ENCODE measurements at places on chromosomes 6 and 20. TPM values are rescaled to one million over a fixed set of nuclear protein-coding genes. Genes with fewer than 3 reads are reported as not detected.

DNA sequence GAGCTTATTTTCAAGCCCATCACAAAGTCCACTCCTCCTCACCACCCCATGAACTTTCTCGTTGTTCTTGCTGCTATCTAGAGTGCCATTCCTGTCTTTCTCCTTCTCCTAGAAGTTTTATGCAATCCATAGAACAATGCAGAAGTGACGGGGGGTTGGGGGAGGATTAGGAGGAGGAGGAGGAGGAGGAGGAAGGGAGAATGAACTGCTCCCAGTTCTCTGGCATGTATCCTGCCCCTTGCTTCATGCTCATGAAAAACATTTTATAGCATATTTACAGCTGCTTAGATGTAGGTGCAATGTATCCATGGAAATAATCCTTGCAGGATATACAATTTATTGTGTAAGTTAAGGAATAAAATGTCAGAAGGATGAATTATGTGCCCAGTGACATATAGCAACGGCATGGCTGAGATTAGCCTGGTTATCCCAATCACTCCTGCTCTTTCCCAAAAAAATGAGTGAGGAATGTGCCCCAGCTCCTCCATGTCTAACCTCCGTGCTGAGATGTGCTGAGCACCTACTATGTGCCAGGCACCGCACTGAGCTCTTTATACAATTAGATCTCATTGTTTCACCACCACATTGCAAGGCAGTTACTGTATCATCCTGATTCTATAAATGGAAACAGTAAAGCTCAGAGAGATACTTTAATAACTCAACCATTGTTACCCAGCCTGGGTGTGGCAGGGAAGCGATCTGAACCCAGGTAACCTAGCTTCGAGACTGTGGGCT, 41.6 kb upstream of the TFAP2C start:
- no peak overlapping the region for H3K27ac ChIP-seq
- no peaks in the 10 kb centered on the region for H3K4me1 ChIP-seq
- DNase-seq, result no peak
- no peaks in the 10 kb centered on the region for H3K36me3 ChIP-seq
- H3K4me3 ChIP-seq, result no peak overlapping the region

DNA sequence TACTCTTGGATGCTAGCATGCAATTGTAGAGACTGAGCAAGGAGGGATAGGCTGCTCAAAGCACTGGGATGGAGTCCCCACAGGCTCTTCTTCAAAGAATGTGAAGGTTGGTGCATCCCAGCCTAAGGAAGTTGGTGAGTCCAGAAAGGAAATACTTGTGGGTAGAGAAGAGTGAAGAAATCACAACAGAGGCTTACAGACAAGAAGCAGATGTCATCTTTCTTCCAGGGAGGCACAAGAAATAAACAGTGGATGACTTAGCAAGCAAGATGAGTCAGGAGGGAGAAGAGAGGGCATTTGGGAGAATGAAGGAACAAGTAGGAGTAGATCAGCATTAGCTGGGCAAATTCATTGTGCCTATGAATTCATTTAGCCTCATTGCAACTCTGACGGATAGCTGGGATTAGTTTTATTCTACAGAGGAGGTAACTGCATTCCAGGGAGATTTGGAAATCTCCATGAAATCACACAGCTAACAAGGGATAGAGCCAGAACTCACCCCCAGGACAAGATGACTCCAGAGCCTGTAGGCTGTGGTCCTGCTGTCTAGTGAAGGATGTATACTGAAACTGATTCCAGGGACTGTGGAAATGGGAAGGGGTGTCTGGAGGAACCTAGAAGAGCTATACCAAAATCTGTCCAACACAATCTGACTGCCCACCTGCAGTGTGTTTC, 125.8 kb upstream of the SPTLC3 start:
- H3K27ac ChIP-seq, result no peak overlapping the region
- no peak for DNase-seq
- H3K36me3 ChIP-seq, result no peaks in the 10 kb centered on the region
- no peaks in the 10 kb centered on the region for H3K4me1 ChIP-seq
- H3K27me3 ChIP-seq, result no peaks in the 10 kb centered on the region

HUS1B gene
- 1.0 TPM for total RNA-seq

TRAPPC3L gene
- 0.64 TPM for total RNA-seq

SMOC2 gene
- total RNA-seq, result 33.1 TPM

DNA sequence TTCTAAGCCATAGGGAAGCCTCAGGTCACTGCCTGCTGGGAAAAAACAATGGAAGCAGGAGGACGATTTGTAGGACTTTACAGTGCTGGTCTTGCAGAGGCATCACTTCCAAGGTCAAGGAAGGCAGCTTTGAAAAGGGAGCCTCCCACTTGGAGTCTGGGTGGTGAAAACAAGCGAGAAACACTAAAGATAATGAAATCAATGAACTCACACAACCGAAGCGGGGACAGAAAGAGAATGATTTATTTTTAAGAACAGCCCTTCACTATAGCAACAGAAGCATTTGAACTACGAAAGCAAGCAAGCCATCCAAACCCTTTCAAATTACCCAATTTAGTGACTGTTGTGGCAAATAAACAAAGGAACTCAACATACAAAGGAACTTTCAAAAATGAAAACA, 227.5 kb downstream of the THBS2 start:
- H3K4me1 ChIP-seq, result no peaks in the 10 kb centered on the region
- DNase-seq, result no peak
- no peak overlapping the region for H3K4me3 ChIP-seq
- H3K27me3 ChIP-seq, result no peaks in the 10 kb centered on the region

DNA sequence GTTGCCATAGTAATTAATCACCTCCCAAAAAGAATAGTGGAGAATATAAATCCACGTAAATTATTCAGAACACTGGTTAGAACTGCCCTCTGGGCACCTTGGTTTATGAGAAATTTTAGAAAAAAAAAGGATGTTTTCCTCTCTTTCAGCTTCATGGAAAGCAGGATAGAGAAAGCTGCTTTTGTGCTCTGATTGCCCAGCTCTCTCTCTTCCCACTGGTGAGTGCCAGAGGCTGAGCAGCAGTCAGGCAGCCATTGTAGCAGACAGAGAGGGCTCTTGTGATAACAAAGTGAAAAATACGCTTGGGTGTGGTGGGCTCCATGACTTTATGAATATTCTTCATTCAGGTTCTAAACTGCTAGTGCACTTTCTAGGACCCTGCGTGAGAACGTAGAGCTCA, 26.4 kb downstream of the SLC35F1 start:
- H3K4me3 ChIP-seq, result no peak overlapping the region
- H3K27ac ChIP-seq, result no peak overlapping the region
- no peaks in the 10 kb centered on the region for H3K36me3 ChIP-seq

TNFRSF21 gene
- total RNA-seq, result 28.9 TPM

GRCh38 chr20:42775037-42775436, 414.7 kb downstream of the PTPRT start:
- H3K36me3 ChIP-seq, result no peaks in the 10 kb centered on the region
- H3K27me3 ChIP-seq, result no peaks in the 10 kb centered on the region
- no peaks in the 10 kb centered on the region for H3K4me1 ChIP-seq
- no peak for DNase-seq

- H3K4me1 ChIP-seq, result peaks cover 62% of the 10 kb centered on the region
- H3K27me3 ChIP-seq, result no peaks in the 10 kb centered on the region
- peak overlapping the region; percentile 34 for H3K4me3 ChIP-seq
- peaks cover 4% of the 10 kb centered on the region for H3K36me3 ChIP-seq
- peak; percentile 88 for DNase-seq
These were observed 1.4 kb downstream of the NNAT start for GRCh38 chr20:37522260-37523011.

DNA sequence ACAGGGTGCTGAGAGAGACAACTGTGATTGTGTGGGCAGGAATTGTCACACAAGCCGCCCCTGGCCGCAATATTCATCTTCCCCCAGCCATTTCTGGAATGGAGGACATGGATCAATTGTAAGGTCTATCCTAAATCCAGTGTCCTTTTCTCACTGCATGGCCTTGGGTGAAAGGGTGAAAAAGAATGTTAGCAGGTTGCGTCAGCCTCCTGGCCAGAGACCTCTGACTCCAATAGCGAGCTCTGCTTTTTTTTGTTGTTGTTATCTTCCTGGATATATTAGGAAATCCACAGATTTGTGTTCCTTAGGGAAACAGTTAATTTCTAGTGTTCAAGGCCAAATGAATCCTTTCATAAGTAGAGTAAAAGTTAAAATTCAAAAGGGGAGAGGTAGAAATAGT, 47.1 kb upstream of the CD83 start:
- H3K36me3 ChIP-seq, result no peaks in the 10 kb centered on the region
- H3K4me1 ChIP-seq, result no peaks in the 10 kb centered on the region
- no peak for DNase-seq
- H3K27me3 ChIP-seq, result no peaks in the 10 kb centered on the region
- no peak overlapping the region for H3K27ac ChIP-seq
- H3K4me3 ChIP-seq, result no peak overlapping the region

OPRL1 gene
- total RNA-seq, result 1.9 TPM

GRCh38 chr20:53959911-53960578, 110.3 kb downstream of the BCAS1 start:
- no peaks in the 10 kb centered on the region for H3K4me1 ChIP-seq
- H3K36me3 ChIP-seq, result no peaks in the 10 kb centered on the region
- no peaks in the 10 kb centered on the region for H3K27me3 ChIP-seq
- H3K27ac ChIP-seq, result no peak overlapping the region

- no peak overlapping the region for H3K4me3 ChIP-seq
- DNase-seq, result no peak
- H3K4me1 ChIP-seq, result no peaks in the 10 kb centered on the region
These were observed 67.2 kb downstream of the PLCG1 start for GRCh38 chr20:41204304-41205265.

DNA sequence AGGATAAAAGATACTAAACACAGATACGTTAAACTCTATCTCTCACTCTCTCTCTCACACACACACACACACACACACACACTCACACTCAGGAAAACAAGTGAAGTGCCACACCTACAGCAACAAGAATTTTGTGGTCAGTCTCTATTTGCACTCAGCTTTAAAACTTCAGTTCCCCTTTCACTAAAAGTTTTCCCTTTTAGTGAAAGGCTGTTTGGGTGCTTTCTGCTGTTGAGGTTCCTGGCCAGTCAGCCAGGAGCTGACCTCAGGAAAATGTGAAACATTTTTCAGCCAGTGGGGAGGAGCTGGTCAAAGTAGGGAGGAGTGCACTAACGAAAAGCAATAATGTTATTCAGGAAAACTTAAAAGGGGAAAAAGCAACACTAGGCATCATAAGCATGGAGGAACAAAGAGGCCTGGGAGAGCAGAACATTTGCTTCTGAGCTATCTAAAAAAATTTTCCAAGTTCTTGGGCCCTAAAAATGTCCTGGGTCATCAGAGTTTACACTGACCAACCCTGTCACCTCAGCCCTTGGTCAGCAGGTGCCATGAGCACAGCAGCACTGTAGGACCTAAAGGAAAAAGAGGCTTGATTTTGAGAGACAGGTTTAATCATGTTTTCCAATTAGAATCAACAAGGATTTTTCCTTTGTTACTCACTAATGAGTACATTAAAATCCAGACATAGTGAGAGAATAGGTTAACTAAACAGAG, 30.7 kb upstream of the NT5E start:
- H3K36me3 ChIP-seq, result no peaks in the 10 kb centered on the region
- H3K27me3 ChIP-seq, result no peaks in the 10 kb centered on the region
- no peak for DNase-seq
- H3K4me3 ChIP-seq, result no peak overlapping the region
- no peak overlapping the region for H3K27ac ChIP-seq

GRCh38 chr6:150939399-150939798, 73.9 kb downstream of the MTHFD1L start:
- no peaks in the 10 kb centered on the region for H3K27me3 ChIP-seq
- no peak overlapping the region for H3K4me3 ChIP-seq
- peaks cover 4% of the 10 kb centered on the region for H3K36me3 ChIP-seq
- no peaks in the 10 kb centered on the region for H3K4me1 ChIP-seq
- no peak overlapping the region for H3K27ac ChIP-seq

- no peaks in the 10 kb centered on the region for H3K27me3 ChIP-seq
- peak overlapping the region; percentile 81 for H3K27ac ChIP-seq
These were observed 55.5 kb upstream of the SGK1 start for GRCh38 chr6:134373282-134373922.

SLC17A2 gene
- total RNA-seq, result not detected

FGD2 gene
- total RNA-seq, result 56.9 TPM

GLP1R gene
- total RNA-seq, result not detected

DNA sequence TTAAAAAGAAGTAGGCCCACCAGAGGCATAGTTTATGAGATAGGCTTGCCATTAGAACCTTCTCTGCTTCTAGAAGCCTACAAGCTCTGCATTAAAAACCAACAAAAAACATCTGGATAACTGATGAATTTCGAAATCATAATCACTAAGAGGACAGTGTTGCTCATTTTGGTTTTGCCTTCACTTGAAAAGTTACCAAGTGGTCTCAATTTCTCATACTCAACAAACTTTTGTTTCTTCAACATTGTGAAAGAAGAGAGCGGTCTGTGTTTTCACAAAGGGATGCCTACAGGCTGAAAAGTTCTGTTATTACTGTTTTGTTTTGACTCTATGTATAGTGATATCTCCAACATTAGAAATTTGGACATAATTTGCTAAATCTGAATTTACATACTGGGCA, 98.9 kb downstream of the PDSS2 start:
- H3K4me3 ChIP-seq, result no peak overlapping the region
- no peak overlapping the region for H3K27ac ChIP-seq
- H3K36me3 ChIP-seq, result no peaks in the 10 kb centered on the region

DNA sequence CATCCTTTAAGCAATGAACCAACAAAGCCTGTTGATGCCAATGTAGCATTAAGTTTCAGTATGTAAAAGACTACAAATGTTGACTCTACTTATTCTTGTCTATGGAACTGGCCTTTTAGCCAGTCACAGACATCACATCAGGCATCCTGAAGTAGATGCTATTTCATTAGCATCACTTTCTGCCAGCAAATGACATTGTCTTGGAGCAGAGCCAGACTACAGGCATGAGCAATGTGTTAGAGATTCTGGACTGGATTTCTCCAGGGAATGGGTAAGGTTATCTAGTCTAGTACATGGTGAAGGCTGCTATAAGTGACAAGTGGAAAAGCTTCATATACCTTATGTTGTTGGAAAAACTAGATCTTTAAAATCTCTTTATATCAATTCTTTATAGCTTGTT, 142.9 kb downstream of the ADGRB3 start:
- DNase-seq, result no peak
- H3K36me3 ChIP-seq, result no peaks in the 10 kb centered on the region
- no peaks in the 10 kb centered on the region for H3K27me3 ChIP-seq
- H3K4me3 ChIP-seq, result no peak overlapping the region
- H3K4me1 ChIP-seq, result no peaks in the 10 kb centered on the region

- no peaks in the 10 kb centered on the region for H3K36me3 ChIP-seq
- H3K4me3 ChIP-seq, result no peak overlapping the region
- H3K4me1 ChIP-seq, result peaks cover 10% of the 10 kb centered on the region
- no peak for DNase-seq
- no peaks in the 10 kb centered on the region for H3K27me3 ChIP-seq
These were observed 32.9 kb upstream of the LGSN start for GRCh38 chr6:63352544-63353285.

- H3K36me3 ChIP-seq, result no peaks in the 10 kb centered on the region
- H3K27ac ChIP-seq, result no peak overlapping the region
- DNase-seq, result no peak
- no peaks in the 10 kb centered on the region for H3K4me1 ChIP-seq
- H3K27me3 ChIP-seq, result peaks cover 23% of the 10 kb centered on the region
These were observed 29.4 kb downstream of the RING1 start for GRCh38 chr6:33237741-33238140.

ABHD16B gene
- total RNA-seq, result not detected

HLA-G gene
- 1.6 TPM for total RNA-seq

UBD gene
- 1.1 TPM for total RNA-seq

- no peak overlapping the region for H3K27ac ChIP-seq
- DNase-seq, result no peak
- no peaks in the 10 kb centered on the region for H3K4me1 ChIP-seq
- no peaks in the 10 kb centered on the region for H3K36me3 ChIP-seq
These were observed 323.8 kb upstream of the NOX3 start for GRCh38 chr6:155779456-155779855.

DAAM2 gene
- total RNA-seq, result 34.6 TPM

BMP5 gene
- total RNA-seq, result 14.4 TPM

TFAP2D gene
- not detected for total RNA-seq
